ENCODE measurements at places on chromosomes 2 and 18.

- DNase-seq, result no peak
Observed at GRCh38 chr2:181628590-181629585, 28.0 kb downstream of the CERKL start.

- DNase-seq, result no peak
Observed at GRCh38 chr2:11719230-11719977, 27.0 kb upstream of the LPIN1 start.

DNA sequence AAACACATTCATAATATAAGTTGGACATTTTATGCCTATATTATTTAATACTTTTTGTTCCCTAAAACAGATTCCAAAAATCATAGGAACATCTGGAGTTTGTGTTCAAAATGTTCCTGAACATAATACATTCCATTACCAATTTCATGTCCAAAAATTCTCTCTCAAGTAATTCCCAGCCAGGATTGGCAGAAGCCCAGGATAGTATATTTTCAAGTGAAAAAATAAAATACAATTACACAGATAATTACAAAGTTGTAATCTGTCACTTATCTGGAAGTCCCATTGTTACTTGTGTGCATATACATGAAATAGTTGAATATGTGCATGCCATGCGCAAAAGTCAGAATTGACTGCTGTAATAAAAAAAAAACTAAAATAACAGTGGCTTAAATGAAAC, 5.2 kb upstream of the SCN7A start:
- DNase-seq, result no peak

GRCh38 chr18:13447621-13448334, 229.2 kb downstream of the LDLRAD4 start:
- no peak for DNase-seq

GRCh38 chr18:56532176-56532840, 106.1 kb downstream of the TXNL1 start:
- DNase-seq, result no peak

GRCh38 chr2:152861349-152861942, 143.0 kb downstream of the ARL6IP6 start:
- no peak for DNase-seq

DNA sequence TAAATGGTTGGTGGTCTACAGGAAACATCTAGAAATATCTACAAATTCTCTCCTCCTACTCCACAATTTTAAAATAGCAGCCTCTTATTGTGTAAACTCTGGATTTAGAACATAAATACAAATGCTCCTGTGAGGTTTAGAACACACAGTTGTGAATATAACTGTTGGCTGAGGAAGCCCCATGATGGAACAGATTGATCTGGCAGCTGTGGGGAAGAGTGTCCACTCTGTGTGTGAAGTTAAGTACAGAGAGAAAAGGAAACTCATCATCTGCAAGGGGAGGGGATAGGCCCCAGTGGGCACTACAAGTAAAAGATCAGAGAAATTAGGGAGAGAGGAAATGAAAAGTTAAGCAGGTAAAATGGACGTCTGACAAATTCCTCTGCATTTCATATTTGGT, 422.7 kb upstream of the FSHR start:
- no peak for DNase-seq

DNA sequence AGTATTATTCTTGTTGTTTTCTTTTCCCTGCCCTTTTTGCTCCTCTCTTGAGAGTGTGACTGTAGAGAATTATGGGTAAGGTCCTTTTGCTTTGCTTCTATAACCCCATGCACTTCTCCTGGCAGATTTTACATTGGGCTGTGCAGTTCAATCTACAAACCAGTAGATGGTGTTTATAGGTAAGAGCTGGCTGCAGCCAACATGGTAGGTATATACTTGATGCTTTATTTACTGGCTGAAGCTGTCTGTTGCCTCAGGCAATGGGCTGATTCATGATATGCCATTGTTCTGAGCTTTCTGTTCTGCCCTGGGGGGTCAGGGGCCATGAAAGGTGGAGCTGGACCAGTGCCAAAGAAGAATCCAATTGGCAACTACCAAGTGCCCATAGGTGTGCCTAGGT, 48.3 kb upstream of the MYL1 start:
- no peak for DNase-seq

GRCh38 chr2:142803158-142803557, 74.3 kb upstream of the KYNU start:
- DNase-seq, result no peak

- DNase-seq, result no peak
Observed at GRCh38 chr18:9177031-9177430, 40.5 kb downstream of the ANKRD12 start.

DNA sequence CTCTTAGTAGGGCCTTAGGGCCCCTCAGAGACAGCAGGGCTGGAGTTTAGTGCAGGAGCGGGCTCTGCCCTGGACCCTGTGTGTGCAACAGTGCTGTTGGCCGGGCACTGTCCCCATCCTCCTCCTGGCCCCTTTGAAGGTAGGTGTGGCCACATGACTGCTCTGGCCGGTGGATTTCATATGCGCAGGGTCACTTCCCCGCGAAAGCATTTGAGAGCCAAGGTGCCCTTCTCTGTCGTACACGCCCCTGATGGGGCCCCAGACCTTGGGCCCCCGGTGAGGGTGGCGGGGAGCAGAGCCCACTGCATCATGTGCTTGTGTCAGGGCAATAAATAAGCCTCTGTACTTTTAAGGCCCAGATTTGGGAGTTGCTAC, 15.5 kb downstream of the TMEM177 start:
- DNase-seq, result no peak

DNA sequence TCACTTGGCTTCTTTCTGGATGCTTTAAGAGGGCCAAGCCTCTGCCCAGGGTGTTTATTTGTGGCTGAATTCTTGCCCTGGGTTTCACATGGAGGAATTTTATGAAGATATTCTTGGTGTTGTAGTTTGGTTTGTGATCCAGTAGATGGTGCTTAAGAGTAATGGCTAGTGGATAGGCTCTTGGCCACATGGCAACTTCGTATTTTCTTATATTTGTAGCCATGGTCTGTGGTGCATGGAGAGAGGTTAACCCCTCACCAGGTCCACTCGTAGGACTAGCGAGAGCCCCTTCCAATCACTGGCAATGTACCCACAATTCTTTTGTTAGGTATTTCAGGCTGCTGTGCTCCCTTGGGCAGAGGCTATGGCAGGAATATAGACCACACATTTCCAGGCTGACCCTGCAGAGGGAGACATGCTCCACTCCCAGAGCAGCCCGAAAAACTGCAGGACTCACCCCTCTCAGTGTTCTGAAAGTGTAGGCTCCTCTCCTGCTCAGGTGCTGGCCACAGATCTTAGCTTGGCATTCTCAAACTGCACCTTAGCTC, 582.1 kb upstream of the SETBP1 start:
- no peak for DNase-seq

- DNase-seq, result no peak
Observed at GRCh38 chr2:101722864-101723263, 25.4 kb downstream of the MAP4K4 start.

- DNase-seq, result no peak
Observed at GRCh38 chr2:74555610-74556103, 1.1 kb downstream of the DOK1 start.

DNA sequence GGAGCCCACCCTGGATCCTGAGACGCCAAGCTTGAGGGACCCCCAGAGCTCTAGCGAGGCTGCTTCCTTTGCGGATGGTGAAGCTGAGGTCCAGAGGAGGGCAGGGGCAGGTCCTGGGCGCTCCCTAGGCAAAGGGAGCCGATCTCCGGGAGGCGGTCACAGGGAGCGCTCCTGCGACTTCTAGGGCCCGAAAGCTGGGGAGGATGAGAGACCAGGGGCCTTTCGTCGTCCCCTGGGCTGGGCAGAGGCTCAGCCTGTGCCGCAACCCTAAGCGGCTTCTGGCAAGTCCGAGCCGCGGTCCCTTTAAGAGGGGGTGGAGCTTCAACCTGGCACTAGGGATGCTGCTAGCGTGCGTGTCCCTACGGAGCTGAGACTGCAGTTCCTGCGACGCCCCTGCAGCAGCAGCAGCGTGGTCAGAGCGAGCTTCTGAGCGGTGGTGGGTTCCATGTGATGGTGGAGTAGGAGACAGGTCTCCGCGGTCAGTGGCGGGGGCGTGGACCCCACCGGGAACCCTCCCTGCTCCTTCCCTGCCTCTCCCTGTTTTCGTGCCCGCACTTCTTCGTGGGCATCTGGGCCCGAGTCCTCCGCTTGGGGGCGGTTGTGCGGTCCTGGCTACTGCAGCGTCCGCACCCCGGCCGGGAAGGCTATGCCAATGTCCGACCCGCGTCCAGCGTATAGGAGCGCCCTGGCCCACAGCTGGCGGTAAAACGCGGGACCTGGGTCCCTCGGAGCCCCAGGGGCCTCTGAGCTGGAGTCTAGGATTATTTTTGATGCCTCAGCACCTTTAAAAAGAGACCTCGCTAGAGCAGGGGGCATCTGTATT, 154.6 kb downstream of the CCDC74A start:
- peak; percentile 61 for DNase-seq

DNA sequence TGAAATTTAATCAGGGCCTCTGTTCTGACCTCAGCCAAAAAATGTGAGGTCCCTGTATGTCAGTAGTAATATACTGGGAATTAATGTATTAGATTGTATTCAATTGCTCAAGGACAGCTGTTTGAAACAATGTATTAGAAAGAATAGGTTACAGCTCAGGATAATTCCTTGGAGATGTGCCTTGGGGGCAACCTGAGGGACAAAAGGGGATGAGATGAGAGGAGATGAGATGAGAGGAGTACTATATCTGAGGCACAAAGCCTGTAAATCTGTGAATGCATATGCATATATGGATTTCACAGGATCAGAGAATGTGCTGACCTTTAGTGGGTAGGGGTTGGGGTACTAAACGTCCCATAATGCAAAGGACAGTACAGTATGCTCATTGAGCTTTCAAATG, 80.9 kb downstream of the NRXN1 start:
- no peak for DNase-seq

DNA sequence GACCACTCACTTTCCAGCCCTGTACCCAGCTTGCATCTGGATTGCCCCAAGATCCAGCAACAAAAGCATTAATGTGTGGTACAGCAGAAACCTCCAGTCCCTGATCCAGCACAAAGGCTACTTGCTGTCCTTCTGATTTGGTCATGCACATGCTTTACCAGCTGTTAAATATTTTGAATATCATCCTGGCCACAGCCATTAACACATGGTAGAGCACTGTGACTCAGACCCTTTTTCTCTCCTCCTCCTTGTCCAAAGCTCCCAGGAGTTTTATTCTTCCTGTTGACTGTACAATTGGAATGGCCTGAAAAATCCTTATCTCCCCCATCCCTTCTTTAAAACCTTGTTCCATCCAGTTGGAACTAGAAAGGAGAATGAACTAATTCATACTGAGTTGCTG, 419.7 kb upstream of the TNP1 start:
- no peak for DNase-seq

DNA sequence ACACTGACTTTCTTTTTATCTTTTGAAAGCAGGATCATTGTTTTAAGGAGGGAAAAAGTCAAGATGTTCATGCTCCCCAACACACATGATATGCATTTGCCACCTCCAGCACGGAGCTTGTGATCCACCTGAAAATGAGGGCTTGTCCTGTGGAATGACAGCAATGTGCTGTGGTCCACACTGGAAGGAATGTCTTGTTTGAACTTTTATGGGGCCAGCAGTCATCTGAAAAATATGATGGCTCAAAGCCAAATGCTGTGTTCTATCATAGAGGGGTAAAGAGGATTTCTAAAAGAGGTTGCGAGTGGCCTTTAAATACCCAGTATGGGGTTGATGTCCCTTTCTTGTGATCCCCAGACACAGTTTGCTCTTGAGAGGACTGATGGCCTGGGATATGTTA, 226.5 kb upstream of the SPRED2 start:
- DNase-seq, result no peak

GRCh38 chr2:167279810-167280209, 391.5 kb downstream of the XIRP2 start:
- no peak for DNase-seq

DNA sequence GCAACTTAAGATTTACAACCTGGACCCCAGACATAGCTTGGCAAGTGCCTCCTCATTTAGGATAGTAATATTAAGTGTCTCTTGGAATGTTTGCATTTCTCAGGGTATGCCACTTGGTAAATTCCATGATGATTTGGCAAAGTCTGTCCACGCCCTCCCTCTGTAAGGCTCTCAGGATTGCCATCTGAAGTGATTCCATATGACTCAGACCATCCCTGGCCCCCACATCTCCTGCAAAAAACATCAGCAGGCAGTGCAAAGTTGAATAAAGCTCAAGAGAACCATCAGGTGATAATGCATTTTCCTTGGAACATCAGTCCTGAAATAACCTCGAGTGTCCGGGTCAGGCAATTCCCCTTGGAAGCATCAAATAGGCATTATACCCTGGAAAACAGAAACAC, 27.1 kb upstream of the PIEZO2 start:
- no peak for DNase-seq

DNA sequence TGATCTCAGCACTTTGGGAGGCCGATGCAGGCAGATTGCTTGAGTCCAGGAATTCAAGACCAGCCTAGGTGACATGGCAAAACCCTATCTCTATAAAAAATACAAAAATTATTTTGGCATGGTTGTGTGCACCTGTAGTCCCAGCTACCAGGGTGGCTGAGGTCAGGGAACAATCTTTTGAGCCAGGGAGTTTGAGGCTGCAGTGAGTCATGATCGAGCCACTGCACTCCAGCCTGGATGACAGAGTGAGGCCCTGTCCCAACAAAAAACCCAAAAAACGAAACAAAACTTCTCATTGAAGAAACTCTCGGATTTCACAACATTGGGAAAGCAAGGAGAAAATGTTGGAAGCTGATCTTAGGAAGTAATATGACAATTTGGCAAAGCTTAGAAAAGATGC, 317.3 kb upstream of the MGAT5 start:
- DNase-seq, result no peak

DNA sequence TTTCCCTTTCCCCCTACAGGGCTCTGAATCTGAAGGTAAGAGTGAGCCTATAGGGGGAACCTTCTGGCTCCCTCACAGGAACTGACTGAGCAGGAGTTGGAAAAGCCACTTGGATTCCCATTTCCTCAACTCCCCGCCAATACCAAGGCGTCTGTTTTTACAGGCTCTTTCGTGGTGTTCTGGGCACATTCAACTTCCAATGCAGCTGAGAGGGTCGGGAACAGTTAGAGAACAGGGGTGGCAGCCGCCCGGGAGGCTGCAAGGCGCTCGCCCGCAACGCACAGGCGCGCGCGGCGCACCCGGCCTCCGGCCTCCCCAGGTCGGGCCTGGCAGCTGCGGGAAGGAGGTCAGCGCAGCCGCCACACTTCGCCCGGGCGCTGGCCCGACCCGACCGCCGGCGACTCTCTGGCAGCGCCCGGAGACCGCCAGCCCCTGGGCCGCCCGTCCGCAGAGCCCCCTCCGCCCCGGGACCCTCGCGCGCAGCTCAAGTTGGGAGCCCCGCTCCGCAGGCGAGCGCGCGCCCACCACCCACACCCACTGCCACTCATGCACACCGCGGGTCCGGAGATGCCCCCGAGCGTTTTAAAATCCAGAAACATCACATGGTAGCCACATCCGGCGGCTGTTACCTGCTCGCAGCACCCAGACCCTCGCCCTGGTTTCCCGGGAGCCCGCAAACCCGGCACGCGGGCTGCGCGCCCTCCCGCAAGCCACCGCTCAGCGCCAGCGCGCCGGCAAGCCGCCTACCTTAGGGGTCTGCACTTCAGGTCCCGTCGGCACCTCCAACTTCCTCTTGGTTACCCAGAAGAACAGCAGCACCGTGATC, 816 bp downstream of the GALNT14 start:
- no peak for DNase-seq

GRCh38 chr2:109331896-109332848, 203.2 kb downstream of the SH3RF3 start:
- DNase-seq, result peak; percentile 65

All from T-helper 2 cell (primary cell).